ENCODE measurements at places on chromosomes 1 and 21. TPM values are rescaled to one million over a fixed set of nuclear protein-coding genes. Genes with fewer than 3 reads are reported as not detected.

- no peak for DNase-seq
Measured at GRCh38 chr1:234827656-234828055, 217.7 kb upstream of the IRF2BP2 start.

DNA sequence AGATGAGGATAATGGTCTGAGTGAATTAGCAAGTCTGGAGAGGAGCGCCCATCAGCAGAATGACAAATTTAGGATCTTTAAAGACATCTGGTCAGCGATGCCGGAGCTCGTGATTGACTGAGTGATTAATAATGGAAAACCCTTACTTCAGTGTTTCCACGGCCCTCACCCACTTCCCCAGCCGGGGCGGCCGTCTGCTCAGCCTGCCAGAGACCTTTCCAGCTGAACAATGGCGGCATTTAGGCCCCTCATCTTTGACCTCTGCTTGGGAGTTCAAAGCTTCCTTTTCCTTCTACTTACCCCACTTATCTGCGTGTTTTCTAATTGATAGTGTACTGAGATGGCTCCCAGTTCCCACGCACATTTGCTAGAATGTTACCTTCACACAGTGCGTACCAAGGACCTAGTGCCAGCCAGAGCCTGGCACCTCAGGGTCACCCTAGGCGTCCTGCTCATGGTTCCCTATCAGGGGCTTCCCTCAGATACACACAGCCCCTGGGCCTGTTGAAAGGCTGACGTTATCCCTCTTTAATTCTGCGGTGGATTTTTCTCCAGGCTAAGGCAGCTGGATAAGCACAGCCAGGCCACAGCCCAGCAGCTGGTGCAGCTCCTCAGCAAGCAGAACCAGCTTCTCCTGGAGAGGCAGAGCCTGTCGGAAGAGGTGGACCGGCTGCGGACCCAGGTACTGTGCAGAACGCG is 232.8 kb downstream of the SDCCAG8 start:
- DNase-seq: no peak

DNA sequence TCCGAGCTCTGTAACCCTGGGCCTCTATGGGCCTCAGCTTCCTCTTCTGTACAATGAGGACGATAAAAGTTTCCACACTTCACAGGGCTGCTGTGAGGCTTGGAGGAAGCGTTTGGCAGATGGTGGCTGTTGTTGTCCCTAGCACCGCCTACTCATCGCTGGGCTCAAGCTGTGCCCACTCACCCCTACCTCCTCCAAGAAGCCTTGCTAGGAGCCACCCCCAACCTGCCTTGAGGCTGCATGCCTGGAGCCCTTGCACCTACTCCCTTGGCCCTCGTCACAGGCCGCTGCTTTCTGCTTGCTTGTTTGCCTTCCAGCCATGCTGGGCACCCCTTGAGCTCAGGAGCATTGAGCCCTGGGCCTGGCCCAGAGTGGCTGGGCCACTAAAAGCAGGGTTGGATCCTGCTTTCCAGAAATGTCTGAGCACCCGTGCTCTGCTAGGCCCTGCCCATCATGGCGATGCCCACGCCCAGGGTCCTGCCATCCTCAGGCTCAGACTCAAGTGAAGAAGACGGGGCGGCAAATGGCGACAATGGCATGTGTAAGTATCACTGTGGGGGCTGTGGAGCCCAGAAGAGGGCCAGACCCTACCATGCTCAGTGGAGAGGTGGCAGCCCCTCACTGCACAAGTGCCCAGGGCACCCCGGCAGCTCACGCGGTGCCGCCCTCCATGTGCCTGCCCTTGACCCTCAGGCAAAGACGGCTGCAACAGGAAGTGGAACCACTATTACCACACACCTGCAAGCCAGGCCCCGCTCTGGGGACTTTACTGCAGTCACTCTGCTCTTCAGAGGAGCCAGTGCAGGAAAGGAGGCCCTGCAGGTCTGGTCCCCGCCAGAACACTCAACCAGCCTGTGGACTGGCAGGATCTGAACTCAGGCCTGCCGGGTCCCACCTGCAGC is 9.5 kb downstream of the SH3BGRL3 start:
- DNase-seq: no peak

- no peak for DNase-seq
Measured at GRCh38 chr1:58157256-58157655, 389.3 kb downstream of the OMA1 start.

FTCD gene
- not detected for total RNA-seq

Data from Daoy (cell line).